Ovary (tissue), 10 donors: ENCODE measurements at places on chromosomes 1 and 21. TPM values are rescaled to one million over a fixed set of nuclear protein-coding genes. Genes with fewer than 3 reads are reported as not detected.

- DNase-seq, result no peak
Observed at GRCh38 chr1:166626711-166627110, 212.6 kb upstream of the POGK start.

Gene FAM78B
- total RNA-seq, result 0.83 TPM

- DNase-seq, result no peak
Observed at GRCh38 chr1:11352058-11352715, 79.2 kb downstream of the UBIAD1 start.

Gene NCAM2
- 0.42 TPM for total RNA-seq

Gene PTBP2
- total RNA-seq, result 25.3 TPM

GRCh38 chr1:26049531-26050247 is 3.8 kb upstream of the SLC30A2 start:
- DNase-seq, result no peak

DNA sequence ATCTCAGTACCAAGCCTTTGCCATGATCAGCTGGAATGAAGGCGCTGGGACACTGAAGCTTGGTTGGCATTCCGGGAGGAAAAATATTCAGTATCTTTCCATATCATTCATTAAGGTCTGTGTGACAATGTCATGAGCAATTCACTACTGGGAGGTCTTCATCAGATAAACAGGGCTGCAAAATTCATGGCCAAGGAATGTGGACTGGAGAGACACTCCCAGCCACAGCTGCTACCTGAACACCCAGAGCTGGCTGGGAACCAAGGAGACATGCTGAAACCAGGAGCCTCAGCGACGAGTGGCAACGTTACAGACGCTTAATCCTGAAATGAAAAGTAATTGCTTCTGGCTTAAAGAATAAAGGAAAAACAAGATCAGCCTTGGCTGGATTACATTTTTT is 30.6 kb upstream of the DDAH1 start:
- DNase-seq, result no peak

DNA sequence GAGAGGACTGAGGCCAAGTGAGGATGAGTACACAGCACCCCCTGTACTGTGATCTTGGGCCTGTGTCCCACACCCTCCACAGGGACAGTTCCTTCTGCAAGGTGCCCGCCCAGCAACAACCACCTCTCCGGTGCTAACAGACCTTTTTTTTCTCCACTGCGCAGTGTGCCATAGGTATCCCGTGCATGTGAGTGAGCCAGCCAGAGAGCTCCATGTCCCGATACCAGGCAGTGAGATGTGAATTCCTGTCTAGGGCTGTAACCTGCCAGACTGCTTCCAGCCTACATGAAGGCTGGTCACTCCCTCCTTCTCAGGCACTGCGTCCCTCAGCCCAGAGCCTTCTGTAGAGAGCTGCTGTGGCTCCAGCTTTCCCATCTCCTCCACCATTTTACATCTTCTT is 56.9 kb downstream of the PCBP3 start:
- DNase-seq, result no peak

GRCh38 chr1:54813485-54814125 is 12.5 kb upstream of the TTC22 start:
- no peak for DNase-seq

DNA sequence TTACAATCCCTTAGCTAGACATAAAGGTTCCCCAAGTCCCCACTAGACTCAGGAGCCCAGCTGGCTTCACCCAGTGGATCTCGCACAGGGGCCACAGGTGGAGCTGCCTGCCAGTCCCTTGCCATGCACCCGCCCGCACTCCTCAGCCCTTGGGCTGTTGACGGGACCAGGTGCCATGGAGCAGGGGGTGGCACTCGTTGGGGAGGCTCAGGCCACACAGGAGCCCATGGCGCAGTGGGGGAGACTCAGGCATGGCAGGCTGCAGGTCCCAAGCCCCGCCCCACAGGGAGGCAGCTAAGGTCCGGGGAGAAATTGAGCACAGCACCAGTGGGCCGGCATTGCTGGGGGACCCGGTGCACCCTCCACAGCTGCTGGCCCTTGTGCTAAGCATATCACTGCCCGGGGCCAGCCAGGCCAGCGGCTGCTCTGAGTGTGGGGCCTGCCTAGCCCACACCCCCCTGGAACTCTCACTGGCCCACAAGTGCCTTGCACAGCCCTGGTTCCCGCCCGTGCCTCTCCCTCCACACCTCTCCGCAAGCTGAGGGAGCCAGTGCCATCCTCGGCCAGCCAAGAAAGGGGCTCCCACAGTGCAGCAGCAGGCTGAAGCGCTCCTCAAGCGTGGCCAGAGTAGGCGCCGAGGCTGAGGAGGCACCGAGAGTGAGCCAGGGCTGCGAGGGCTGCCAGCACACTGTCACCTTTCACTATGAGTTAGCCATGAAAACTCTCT is 117.8 kb downstream of the LIPI start:
- no peak for DNase-seq

DNA sequence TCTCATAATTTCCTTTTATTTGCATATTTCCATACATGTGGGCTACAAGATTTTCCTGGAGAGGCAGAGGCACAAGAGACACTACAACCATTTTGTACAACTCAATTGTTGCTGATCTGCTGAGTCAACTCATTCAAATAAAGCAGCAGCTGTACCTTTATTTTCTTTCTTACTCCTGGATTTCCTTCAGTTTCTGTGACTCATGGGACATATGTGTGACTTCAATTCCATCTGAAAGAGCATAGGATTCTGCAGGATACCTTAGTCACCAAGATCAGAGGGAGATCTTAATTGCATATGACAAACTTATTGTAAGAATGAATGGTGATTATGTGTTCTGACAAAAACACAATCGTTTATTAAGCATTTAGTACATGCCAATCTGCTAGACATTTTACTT is 2219.4 kb downstream of the NCAM2 start:
- no peak for DNase-seq

Gene RNU1-4
- total RNA-seq, result under 0.01 TPM

- DNase-seq, result no peak
Observed at GRCh38 chr1:116008656-116009390, 32.5 kb downstream of the SLC22A15 start.

DNA sequence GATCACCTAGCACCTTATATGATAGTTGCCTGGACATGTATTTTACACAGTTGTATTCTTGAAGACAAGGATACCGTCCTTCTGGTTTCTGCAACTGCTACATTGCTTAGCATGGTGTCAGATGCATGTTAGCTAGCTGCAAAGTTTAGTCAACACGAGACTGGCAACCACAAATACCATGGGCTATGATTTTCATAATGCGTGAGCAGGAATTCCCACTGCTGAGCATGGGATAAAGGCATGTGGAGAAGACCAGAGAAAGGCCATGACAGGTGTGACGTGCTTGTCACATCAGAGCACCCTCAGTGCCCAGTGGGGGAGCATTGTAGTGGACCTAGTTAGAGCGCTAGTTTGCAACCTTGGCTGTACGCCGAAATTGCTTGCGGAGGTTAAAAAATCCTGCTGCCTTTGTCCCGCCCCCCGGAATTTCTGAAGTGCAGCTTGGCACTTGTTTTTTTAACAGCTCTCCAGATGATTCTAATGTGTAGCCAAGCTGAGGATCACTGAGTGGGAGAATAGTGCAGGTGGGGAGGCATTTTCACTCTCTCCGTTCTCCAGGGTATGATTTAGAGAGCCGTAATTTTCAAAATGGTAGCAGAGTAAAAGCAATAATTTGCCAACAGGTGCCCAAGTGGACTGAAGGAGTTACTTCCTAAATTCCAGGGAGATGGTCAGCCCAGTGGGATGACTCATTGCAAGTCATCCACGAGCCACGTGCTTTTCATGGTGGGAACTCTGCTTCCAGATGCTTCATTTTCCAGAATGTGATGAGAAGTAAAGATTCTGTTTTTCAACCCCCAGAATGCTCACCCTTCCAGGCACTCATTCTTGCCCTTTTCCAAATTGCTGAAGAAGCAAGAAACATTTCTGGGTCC is 81.0 kb downstream of the CNIH3 start:
- no peak for DNase-seq

DNA sequence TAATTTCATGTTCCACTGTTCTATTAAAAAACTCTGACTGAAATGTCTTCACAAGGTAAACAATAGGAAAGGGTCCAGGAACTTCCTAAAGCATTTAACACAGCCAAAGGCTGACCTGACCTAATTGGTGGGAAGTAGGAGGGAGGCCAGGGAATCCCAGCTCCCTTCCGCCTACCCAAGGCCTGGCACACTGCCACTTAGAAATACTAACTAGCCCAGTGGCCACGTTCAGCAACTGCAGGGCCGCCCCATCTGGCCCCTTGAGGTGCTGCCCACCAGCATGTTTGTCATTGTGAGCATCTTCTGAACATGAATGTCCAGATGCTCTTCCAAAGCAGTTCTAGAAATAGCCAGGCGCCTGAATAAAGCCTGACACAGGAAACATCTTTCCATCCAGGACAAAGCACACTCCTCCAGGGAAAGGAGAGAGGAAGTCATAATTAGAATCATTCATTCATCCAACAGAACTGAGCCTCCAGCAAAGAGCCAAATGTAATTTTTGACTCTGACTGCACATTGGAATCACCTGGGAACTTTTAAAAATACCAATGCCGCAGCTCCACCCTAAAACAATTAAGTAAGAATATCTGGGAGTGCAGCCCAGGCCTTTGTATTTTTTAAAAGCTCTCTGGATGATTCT is 44.6 kb upstream of the BCL9 start:
- DNase-seq, result peak; percentile 43

GRCh38 chr1:61539720-61540462 is 185.1 kb downstream of the TM2D1 start:
- DNase-seq, result no peak

DNA sequence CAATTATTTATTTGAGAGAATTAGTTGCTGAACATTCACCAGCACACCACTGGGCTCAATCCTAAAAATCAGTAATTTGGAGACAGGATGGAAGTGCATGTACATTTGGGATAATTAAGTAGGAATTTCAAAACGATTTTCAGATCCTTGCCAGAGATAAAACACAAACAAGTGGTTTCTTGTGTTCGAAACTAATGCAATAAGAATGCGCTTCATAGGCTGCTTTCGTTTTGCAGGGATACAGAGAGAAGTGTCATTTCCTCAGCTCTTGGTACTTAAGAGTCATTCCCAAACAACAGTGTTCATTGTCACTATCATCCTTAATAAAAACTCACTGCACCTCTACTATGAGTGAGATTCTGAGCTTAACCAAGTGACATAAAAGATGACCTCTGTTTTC is 20.6 kb upstream of the USP24 start:
- DNase-seq, result no peak

DNA sequence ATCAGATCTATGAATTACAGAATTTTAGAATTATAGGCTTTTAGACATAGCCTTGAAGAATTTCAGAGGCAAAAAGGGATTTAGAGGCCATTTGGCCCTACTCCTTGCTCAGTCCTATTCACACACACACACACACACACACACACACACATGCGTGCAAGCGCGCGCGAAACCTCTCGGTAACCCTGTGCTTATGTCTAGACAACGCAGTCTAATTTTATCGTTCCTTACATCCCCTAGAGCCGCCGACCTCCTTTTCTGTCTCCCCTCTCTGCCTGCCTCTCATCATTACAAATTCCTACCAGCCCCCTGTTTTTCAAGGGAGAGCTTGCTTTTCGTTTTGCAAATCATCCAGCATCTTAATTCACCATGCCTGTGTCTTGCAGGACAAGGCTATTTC is 252.1 kb downstream of the FOXD2 start:
- no peak for DNase-seq

DNA sequence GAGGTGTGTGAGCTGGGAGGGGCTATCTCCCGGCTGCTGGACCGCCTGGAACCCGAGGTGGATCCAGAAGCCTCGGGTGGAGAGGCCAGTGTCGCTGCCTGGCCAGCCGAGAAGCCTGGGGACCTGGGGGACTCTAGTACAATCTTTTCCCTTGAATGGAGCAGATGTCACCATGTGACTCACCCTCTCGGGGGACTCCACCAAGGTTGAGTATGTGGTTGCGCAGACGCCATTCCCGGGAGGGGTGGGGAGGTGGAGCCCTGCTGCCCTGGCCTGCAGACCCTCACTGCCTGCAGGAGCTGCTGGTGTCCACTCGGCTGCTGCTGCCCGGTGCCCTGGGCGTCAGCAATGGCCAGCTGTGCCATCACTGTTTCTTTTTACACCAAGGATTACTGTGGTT is 40.3 kb downstream of the TP73 start:
- no peak for DNase-seq
